ENCODE measurements at places on chromosomes 12 and 14. TPM values are rescaled to one million over a fixed set of nuclear protein-coding genes. Genes with fewer than 3 reads are reported as not detected.

PAPLN gene
- 0.54 TPM for total RNA-seq

SPX gene
- 0.41 TPM for total RNA-seq

ASPG gene
- total RNA-seq = 0.23 TPM

COX8C gene
- total RNA-seq = 1.2 TPM

B4GALNT1 gene
- total RNA-seq = 34.0 TPM

GARIN6 gene
- not detected for total RNA-seq

ENDOU gene
- total RNA-seq = 0.63 TPM

SLC6A15 gene
- 37.1 TPM for total RNA-seq

GRCh38 chr12:86774841-86775388 is 518.7 kb upstream of the MGAT4C start:
- peak; percentile 43 for ATAC-seq

- ATAC-seq = no peak
These were observed 453.8 kb upstream of the TMEM132C start for GRCh38 chr12:127813147-127813546.

GRCh38 chr14:76917158-76917596 is 91.0 kb downstream of the LRRC74A start:
- ATAC-seq = peak; percentile 12

DNA sequence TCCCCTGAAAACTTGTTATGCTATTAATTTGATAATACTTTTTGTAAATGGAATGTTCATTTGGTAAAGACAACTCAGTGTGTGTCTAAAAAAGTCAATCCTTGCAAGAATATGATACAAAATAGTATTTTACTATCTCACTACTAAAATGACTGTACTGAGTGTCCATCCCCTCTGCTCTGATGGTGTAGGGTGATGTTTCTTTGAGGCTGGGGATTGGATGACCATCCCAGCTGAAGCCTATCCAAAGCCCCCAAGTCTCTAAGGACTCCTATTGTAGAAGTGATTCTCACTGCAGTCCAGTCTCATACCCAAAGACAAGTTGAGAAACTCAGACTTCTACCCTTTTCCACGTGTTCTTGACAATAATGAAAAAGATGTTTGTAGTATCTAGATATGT is 1128.4 kb downstream of the BCL11B start:
- ATAC-seq = no peak

- ATAC-seq = no peak
These were observed 290.9 kb downstream of the PPFIA2 start for GRCh38 chr12:81468206-81468605.

DNA sequence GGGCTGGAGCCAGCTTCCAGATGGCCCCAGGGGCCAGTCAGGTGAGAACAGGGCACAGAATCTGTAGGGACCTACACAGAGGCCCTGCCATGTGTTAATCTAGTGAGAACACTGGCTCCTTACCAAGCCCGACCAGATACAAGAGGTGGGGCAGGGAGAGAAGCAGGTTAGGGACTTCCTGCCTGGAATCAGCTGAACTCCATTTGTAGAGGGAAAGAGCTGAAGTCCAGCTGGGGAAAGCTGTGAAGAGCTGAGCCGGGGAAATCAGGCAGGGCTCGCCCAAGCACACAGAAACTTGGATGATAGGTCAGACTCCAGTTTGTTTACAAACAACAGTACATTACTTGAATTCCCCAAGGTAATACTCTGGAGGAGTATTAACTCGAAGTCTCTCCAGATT is 46.7 kb downstream of the PTGER2 start:
- no peak for ATAC-seq

GRCh38 chr12:122785503-122785902 is 11.1 kb downstream of the CCDC62 start:
- no peak for ATAC-seq

DNA sequence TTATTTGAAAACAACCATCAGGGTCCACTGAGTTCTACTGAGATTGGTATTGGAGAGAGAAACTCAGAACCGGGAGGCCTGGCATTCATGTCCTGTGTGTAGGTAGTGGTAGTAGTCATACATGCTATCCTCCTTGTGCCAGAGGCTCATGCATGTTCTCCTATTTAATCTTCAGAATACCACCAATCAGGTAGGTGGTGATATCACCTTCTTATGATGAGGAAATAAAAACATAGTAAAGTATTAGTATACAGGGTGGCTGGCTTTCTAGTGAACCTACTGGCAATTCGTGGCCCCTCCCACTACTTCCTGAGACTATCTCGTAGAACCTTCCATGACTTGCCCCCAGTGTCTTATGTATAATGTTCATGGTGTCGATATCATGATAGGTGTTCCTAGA is 40.5 kb upstream of the EID3 start:
- ATAC-seq = no peak

DNA sequence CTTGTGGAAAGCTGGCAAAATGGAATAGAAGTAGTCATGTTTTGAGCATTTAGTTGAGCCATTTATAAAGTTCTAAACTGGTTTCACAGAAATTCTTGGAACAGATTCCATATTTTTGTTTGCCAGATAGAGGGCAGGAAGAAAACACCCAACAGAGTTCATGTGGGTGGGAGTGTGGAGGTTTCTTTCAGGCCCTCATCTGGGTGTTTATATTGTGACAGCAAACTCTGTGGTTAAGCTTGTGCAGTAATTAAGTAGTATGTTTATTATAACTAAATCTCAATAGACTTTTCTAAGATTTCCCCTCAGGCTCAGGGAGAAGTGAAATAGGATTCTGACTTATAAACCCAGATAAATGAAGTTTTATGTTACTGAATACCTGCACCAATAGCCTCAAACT is 57.4 kb downstream of the SPPL3 start:
- ATAC-seq = no peak

DNA sequence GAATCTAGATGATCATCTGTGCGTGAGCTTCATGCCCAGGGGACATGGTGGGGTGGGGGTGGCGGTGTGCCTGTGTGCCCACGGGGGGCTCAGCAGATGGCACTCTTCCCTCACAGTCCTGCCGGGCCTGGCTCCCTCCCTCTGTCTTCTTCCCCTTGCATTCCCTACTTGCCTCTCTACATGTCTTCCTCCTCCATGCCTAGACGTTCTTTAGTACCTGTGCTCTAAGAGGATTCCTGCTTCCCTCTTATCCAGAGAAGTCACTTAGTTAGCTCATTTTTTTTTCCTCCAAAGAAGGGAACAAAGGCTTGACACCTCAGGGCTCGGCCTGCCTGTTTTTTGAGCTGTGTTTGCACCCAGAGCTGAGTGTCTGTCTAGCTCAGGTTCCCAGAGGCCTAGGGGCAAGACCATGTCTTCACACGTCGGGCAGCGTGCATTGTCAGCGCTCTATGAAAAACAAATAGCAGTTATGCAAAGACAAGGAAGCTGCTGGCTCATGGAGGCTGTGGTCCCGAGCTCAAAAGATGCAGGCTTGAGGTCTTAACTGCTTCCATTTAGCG is 48.8 kb downstream of the NINJ2 start:
- ATAC-seq = peak; percentile 90

- no peak for ATAC-seq
These were observed 209.4 kb upstream of the PRICKLE1 start for GRCh38 chr12:42798811-42799438.
